T-helper 22 cell (primary cell): ENCODE measurements at places on chromosomes 2 and 18.
A peak's percentile ranks its signal among the peaks of the same experiment; 100 is the strongest.

DNA sequence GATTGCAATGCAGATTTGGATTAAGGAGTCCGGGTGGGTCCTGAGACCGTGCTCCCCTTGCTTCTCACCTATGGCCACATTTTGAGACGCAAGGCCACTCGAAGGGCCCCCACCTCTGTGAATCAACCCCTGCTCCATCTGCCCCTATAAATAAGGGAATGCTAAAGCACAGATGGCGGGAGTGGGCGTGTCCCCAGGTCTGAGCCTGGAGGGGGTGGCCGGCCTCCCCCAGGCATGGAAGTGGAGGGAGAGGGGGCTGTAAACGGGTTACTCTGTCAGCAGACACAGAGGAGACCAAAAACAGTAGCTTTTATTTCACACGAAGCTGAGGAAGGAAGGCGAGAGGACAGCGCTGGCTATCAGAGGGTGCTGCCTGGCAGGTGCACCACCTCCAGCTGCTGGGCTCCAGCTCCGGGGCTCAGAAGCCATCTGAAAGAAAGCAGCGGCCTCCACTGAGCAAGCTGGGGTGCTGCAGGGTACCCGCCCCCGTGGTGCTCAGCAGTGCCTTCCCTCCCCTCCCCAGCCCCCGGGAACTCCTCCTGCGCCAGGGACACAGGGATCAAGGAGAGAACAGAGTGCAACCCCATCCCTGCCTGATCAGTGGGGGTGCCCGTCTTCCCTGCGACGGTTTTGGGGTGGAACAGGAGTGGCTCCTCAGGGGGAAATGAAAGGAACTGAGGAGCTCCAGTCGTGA lies 56.7 kb upstream of the RAB6C start:
- no peak for DNase-seq

- no peak for DNase-seq
Measured at GRCh38 chr2:105561401-105561800, 162.6 kb upstream of the FHL2 start.

DNA sequence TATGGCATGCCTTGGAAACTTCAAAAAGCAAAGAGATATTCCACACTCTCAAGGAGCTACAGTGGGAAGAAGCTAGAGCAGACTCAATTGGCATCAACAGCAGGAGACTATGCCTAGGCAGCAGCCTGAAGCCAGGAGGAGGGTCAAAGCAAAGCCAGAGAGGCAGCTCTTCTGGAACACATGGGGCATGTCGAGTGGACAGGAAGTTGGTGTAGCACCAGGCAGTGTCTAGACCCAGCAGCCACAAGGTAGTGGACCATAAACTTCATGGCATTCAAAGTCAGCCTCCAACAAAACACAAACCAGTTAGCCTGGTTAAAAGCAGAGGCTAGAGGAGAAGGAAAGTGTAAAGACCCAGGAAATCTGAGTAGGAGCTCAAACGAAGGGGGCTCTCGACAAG lies 311.2 kb upstream of the PKDCC start:
- no peak for DNase-seq

GRCh38 chr2:118970396-118971135 lies 28.6 kb downstream of the MARCO start:
- no peak for DNase-seq

GRCh38 chr18:77065221-77065981 lies 67.2 kb downstream of the MBP start:
- DNase-seq, result peak; percentile 77

DNA sequence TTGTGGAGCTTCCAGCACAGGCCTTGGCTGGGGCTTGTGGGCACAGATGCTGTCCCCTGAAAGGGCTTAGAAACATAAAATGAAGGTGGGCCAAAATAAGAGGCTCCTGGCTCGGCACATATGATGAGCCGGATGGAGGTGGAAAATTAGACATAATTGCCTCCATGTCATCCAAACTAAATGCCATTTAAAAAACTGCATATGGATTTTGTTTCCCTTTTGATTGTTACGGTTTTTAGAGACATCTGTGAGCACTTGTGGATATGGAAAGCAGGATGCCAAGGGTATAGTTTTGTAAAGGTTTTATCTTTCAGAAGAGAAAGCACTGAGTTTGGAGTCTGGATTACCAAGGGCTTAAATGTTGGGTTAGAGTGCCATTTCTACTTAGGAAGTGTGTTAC lies 498.3 kb downstream of the RIT2 start:
- DNase-seq, result no peak

DNA sequence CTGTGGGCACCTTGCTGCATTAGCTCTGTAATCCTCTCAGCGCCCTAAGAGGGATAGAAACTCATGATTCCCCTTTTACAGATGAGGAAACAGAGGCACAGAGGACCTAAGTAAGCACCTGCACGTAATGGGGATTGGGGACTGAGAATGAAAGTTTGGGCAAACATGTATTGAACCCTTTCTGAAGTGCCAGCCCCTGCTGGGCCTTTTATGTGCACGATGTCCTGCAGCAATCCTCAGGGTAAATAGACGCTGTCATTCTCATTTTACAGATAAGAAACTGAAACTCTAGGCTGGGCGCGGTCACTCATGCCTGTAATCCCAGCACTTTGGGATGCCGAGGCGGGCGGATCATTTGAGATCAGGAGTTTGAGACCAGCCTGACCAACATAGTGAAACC lies 117.4 kb downstream of the STPG4 start:
- DNase-seq, result no peak

- no peak for DNase-seq
Measured at GRCh38 chr2:172655091-172655837, 80.4 kb upstream of the RAPGEF4 start.

GRCh38 chr2:44273596-44273995 lies 1.7 kb upstream of the SLC3A1 start:
- no peak for DNase-seq

GRCh38 chr2:1621501-1621900 lies 122.8 kb downstream of the PXDN start:
- DNase-seq, result no peak

DNA sequence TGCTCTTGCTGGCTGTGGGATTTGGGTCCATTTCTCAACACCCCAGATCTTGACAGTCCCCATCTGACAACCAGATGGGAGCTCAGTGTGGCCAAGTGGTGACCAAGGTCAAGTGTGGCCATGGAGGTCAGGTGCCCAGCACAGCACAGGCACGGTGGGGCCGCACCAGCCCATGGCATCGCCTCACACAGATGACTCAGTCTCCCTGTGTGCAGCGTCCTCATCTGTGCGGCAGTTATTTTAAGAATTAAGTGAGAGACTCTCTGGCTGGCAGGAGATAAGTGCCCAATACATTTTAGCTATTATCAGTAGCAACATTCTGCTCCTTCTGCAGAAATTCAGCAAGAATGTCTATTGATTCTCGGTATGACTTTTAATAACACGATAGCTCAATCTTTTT lies 167.2 kb downstream of the DDX1 start:
- no peak for DNase-seq

GRCh38 chr2:128305555-128306080 lies 13.1 kb downstream of the HS6ST1 start:
- no peak for DNase-seq

- no peak for DNase-seq
Measured at GRCh38 chr18:48139431-48140347, 209.2 kb upstream of the SMAD2 start.
